ENCODE measurements at places on chromosomes 1 and 21.

GRCh38 chr1:119373465-119373864 lies 4.9 kb downstream of the HAO2 start:
- DNase-seq, result no peak

DNA sequence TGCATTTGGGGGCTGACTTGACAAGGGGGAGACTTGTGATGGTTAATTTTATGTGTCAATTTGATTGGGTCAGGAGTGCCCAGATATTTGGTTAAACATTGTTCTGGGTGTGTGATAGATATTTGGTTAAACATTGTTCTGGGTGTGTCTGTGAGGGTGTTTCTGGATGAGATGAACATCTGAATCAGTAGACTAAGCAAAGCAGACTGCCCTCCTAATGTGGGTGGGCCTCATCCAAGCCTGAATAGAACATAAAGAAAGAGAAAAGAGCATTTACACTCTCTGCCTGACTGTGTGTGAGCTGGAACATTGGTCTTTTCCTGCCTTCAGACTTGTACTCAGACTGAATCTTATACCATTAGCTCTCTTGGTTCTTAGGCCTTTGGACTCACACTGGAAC lies 113.5 kb downstream of the ODF2L start:
- no peak for DNase-seq

- no peak for DNase-seq
Measured at GRCh38 chr1:156901966-156902915, 8.7 kb downstream of the PEAR1 start.

DNA sequence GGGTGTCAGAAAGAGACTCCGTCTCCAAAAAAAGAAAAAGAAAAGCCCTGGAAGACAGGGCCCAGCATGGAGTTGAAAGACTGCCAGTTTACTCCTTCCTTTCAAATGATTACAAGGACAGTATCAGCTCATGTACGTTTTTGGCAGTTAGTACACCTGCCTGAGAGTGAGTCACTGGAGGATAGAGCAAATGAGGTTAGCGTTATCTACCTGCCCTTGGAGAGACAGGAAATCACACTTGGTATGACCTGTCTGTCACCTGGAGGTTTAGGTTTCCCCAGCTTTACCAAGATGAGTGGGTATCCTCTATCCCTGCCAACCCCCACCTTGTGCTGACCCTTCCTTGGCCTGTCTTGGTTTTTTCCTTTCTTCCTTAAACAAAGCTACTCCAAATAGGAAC lies 96.8 kb upstream of the BMP8A start:
- no peak for DNase-seq

DNA sequence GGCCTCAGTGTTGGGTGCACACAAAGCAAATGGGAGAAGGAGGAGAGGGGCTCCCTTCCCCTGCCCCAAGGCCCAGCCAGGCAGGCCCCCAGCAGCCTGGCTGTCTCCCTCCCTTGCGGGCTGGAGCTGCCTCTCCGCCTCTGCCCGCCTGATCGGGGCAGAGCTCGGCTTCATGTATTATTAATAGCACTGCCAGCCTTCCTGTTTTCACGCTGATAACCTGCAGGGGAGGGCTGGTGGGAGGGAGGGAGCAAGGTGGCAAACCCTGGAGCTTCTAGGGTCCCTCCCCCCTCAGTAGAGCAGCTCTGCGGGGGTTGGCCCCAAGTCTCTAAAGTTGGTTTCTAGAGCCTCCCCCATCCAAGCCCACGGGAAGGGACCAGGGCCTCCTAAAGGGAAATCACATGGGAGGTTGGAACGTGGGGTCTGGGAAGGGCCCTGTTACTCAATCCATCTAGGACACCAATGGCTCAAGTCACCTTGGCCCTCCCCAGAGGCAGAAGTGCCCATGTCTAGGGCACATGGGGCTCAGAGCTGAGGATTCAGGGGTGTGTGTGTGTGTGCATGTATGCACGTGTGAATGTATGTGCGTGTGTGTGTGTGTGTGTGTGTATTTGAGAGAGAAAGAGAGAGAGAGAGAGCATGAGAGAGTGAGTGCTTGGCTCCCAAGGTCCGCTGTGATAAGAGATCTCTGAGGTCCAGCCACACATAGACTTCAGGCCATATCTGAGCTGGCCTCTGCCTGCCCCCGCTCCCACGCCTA lies 21.8 kb upstream of the POU3F1 start:
- no peak for DNase-seq

DNA sequence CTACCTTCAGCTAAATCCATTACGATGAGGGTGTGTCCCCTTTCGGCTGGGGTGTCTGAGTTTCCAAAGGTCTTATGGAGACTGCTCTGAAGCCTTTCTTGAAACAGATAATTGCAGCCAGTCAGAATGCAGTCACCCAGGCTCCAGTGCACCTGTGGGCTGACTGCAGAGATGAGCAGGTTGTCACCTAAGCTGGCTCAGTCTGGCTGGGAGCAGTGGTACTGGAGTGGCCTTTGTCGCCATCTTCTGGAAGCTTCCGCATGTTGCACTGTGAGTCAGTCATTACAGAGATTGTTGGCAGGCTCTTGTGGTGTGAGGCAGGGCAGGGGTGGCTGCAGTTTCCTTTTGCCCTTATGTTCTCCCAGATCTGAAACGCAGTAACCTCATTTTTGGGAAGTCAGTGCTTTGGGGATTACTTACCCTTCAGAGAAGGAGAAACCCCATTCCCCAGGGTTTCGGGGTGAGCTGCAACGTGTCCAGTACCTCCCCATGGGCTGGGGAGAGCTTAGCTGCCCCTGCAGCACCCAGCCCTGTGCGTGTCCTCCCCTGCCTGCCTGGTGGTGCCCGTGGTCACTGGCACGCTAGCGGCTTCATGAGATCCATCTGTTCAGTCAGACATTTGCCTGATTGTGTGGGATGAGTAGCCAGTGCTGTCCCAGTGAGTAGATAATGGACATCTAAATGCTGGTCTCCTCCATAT lies 48.0 kb downstream of the SMYD2 start:
- peak; percentile 82 for DNase-seq

- DNase-seq, result no peak
Measured at GRCh38 chr1:84581648-84582047, 7.4 kb upstream of the CTBS start.
